ENCODE measurements at places on chromosomes 7 and 10.

DNA sequence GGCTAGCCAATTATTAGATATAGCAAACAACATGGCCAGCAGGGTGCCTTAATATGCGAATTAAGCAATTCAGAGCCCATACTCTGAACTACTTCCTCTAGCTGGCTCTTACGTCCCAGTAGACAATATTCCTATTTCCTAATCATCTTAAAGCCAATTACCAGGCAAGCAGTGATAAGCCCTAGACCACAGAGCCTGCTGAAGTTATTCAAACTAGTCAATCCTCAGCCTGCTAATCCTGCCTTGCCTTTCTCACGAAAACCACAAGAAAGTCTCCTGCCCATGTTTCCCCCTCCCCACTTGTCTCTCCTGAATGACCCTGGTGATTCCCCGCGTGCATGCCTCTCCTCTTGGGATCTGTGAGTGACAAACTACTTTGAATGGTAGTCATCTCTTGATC is 86.8 kb upstream of the CACNA2D1 start:
- DNase-seq = no peak

DNA sequence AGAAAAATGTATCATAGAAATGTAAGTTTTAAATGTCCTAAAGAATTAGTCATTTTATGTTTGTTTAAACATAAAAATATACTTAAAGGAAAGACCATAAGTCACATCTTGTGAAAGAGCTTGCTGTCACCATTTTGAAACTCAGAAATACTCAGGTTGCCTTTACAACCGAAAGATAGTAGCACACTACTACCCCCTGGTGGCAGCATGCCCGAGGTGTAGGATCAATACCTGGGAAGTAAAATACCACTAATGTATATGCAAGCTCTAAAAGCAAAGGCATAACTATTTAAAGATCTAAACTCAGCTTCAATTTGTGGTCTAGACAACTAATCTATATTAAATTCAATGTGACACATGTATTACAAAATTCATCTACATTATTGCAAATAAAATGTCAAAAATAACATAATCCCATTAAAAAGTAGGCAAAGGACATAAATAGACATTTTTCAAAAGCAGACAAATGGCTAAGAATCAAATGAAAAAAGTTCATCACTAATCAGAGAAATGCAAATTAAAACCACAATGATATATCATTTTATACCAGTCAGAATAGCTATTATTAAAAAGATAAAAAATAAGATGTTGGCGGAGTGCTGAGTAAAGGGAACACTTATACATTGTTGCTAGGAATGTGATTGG is 47.7 kb upstream of the FGL2 start:
- DNase-seq = peak; percentile 56

DNA sequence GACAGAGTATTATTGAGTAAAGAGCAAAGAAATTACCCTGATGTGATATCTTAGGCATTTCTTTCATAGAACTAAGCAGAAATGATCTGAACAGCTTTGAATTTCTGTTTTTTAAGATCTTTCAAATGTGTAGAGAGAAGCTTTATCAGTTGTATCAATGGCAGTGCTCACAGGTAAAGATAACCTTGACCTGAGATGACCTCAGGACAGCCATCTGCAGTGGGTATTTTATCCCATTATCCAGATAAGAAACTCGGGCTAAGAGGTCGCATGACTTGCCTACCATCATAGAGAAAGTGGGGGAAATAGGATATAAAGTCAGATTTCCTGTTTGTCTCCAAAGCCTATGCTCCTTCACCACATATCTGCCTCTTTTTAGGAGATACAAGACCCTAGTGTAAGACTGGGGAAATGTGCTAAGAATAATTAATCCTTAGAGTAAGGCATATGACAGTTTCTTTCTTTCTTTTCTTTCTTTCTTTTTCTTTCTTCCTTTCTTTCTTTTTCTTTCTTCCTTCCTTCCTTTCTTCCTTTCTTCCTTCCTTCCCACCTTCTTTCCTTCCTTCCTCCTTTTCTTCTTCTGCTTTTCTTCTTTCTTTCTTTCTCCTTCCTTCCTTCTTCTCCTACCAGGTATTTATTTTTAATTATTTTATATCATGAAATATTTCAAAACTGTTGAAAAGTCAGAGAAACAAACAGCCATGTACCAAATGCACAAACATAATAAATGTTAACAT is 10.9 kb downstream of the PLA2G12B start:
- DNase-seq = no peak

DNA sequence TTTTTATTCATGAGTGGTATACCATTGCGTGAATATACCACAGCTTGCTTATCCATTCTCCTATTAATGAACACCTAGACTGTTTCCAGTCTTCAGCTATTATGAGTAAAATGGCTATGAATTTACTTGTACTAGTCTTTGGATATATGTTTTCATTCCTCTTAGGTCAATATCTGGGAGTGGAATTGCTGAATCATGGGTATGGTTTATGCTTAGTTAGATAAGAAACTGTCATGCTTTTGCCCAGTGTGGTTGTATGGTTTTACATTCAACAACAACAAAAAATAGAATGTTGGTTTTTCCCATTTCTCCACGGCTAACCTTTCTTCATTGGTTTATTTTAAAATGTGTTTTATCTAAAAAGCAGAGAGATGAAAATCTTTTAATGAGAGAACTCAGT is 308.3 kb downstream of the PHF14 start:
- no peak for DNase-seq

DNA sequence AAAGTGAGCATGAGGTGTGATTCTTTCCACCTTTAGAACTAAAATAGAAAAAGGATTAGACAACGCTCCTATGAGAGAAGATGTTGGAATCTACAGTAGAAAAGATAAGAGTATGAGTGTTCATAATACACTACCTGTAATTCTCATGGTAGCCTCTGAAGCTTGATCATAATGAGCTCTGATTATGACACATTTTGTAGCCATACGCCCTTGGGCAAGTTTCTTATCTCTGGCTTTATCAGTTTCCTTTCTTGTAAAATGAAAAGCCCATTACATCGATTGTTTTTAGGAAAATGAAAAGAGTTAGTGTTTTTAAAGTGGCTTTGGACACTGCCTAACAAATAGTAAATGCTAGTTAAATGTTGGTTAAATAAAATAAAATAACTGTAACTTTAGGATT is 22.4 kb upstream of the PRSS58 start:
- DNase-seq = no peak

DNA sequence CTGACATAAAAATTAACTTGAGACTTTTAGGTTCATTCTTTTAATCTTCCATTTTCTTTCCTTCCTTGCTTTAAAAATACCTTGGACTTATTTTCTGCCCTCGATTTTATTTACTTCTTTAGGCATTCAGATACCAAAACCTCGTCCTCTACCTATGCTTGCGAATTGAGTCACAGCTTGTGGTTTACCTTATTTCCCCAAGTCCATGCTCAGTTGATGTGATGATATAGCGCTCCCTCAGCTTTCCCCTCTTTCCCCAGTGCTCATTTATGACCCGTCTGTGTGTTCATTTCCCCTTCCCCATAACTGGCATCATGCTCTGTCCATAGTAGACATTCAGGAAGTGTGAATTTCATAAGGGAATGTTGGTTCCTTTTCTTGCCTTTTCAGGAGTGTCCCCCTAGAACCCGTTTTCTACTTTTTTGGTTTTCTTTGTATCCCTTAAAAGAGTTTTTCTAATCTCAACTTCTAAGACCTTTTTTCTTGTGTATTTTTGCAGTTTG is 19.1 kb upstream of the PRKRIP1 start:
- no peak for DNase-seq

DNA sequence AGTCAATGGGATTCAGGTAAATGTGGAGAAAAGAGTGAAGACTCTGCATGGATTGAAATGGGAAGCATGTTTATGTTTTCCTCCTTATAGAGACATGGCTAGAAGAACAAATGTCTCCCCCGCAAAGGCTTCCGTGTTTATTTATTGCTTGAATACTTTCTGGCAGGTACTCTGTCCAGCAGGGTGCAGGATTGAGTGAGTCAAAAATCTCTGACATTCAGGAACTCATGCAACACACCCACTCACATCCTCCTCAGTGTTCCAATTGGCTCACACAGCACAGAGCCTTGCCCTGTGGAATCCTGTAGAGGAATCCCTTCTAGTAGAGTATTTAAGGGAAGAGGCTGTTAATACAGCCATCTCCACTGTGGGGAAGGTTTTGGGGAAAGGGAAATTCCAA is 290.3 kb upstream of the VWC2 start:
- no peak for DNase-seq

DNA sequence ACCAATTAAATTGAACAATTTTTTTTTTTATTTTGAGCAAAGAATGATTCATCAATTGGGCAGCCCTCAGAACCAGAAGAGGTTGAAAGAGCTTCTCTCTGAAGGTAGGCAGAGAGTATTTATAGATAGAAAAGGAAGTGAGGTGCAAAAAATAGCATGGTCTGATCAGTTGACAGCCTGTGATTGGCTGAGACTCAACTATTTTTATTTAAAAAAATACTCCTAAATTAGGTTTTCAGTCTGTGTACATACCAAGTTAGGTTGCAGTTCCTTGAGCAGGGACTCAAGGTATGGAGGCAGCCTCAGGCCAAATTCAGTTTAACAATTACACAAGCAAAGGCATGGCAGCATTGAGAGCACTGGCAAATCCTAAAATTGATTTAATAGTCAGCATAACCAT is 1074.7 kb downstream of the SORCS1 start:
- DNase-seq = no peak

DNA sequence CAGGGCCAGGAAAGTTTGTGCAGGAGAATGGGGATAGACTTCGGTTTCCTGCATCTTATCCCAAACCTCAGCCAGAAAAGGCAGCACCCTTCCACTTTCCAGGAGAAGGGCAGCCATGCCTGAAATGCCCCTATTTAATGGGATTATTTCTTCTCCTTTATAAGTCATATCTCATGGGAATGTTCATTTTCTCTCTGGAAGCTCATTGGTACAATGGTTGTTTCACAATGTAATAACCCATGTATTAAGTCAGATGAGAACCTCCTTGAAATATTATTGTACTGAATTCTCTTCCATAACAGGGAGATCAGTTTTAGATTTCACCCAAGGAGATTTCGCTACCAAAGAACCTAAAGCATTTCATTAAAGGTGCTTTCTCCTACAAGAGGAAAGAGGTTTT is 457.5 kb downstream of the KCNMA1 start:
- no peak for DNase-seq

DNA sequence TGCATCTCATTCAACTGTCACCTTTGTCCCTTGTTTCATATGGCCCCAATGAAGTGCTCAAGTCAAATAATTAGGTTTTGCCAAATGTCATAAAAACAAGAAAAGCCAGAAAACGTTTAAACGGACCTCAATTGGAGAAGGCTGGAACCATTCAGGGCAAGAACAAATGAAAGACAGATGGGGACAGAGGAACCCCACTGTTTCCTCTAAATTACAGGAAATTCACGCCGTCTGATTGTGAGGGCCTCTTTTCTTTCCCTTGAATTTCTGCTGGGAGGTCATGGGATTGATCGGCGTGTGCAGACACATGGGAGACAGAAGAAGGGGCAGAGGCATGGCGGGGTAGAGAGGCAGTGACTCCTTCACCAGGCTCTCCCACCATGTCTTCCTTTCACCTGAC is 656.4 kb downstream of the KCNMA1 start:
- DNase-seq = no peak

DNA sequence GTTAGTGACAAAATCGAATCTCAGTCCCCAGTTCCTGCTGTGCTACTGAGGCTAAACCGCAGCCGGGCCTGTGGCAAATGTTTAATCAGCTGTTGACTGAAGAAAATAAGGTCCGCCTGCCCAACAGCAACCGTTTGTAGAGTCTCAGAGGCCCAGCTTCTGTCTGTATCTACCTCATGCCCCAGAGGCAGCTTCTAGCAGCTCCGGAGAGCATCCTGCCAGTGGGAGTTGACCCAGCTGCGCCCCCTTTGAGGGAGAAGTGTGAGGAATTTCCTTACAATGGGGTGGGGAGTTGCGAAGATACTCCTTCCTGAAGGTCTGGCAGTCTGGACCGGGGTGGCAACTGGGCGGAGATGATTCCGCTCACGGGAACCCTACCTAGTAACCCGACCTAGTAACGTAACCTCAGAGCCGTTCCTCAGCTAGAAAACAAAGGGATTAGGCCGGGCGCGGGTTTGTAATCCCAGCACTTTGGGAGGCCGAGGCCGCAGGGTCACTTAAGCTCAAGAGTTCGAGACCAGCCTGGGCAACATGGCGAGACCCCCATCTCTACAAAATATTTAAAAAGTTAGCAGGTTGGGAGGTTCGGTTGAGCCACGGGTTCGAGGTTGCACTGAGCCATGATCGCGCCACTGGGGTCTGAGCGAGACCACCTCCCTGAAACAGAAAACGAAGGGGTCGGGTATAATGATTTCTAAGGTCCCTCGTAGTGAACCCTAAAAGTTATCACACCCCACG is 846 bp upstream of the ZNF775 start:
- peak; percentile 45 for DNase-seq

DNA sequence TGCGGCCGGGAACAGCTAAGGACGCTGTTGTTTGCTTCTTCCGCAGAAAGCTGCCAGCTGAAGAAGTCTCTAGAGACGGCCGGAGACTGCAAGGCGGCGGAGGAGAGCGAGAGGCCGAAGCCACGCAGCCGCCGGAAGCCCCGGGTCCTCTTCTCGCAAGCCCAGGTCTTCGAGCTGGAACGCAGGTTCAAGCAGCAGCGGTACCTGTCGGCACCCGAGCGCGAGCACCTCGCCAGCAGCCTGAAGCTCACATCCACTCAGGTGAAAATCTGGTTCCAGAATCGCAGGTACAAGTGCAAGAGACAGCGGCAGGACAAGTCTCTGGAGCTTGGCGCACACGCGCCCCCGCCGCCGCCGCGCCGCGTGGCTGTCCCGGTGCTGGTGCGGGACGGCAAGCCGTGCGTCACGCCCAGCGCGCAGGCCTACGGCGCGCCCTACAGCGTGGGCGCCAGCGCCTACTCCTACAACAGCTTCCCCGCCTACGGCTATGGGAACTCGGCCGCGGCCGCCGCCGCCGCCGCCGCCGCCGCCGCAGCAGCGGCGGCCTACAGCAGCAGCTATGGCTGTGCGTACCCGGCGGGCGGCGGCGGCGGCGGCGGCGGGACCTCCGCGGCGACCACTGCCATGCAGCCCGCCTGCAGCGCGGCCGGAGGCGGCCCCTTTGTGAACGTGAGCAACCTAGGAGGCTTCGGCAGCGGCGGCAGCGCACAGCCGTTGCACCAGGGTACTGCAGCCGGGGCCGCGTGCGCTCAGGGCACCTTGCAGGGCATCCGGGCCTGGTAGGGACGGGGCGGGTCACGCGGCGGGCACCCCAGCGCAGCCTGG is 2.4 kb downstream of the NKX2-3 start:
- no peak for DNase-seq

DNA sequence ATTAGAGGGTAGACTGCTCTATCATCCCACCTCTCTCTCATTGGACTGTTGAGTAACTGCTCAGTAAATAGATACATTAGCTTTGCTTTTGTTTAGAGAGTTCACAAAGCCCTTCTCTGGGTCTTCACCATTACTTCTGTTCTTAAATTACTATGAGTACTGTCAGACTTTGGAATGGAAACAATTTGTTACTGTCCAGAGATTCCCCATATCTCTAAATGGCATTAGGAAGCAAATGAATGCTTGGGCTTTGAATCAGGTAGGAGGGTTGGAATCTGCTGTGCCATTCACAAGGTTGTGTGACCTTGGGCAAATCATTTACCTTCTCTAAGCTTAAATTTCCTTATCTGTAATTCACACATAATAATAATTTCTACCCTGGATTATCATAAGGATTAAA is 541.0 kb upstream of the FZD8 start:
- DNase-seq = no peak

GRCh38 chr10:31974434-31975124 is 45.9 kb upstream of the ARHGAP12 start:
- DNase-seq = no peak

Data from NCI-H2029 treated with DMSO at 0.1 percent for 48 hours (cell line).